ENCODE measurements at places on chromosomes 3 and 15.

DNA sequence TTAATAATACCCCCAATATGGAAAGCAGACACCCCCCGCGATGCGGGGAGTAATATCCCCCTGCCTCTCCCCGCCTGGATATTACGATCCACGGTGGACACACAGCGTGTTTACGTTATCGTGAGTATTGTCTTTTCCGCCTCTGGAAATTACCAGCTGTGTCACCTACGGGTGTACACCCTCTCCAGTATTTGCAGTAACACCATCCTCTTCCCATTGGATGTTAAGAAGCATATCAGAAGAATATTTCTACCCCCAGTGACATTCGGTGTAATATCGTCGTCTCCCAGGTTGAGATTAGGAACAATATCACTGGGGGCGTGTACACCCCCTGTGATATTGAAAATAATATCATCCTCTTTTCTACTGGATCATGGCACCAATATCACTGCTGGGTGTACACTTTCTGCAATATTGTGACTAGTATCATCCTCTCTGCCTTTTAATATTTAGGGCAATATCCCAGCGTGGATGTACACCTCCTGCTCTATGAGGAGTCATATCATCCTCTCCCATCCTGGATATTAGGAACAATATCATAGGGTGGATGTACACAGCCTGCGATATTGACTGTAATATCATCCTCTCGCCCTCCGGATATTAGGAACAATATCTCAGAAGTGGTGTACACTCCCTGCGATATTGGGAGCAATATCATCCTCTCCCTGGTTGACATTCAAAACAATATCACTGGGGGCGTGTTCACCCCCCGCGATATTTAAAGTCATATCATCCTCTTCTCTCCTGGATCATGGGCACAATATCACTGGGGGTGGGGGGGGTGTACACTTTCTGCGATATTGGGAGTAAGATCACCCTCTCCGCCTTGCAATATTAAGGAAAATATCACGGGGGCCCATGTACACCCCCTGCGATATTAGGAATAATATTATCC, 20.3 kb upstream of the BMF start:
- DNase-seq = no peak

GRCh38 chr15:66948294-66948693, 117.1 kb upstream of the SMAD3 start:
- DNase-seq = no peak

DNA sequence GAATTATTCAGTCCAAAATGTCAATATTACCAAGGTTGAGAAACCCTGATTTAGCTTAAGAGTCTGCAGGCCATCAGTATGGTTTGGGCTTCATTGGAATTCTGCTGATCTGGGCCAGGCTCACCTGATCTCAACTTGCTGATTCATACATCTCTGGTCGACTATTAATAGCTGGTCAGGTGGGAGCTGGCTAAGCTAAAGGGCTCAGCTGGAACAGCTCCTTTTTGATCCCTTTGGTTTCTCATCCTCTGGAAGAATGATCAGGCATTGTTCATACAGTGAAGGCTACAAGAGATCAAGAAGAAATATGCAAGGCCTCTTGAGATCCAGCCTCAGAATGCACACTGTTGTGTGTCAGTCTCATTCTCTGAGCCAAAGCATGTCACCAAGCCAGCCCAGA, 123.3 kb upstream of the MME start:
- no peak for DNase-seq

GRCh38 chr3:148062590-148062989, 635.1 kb upstream of the AGTR1 start:
- no peak for DNase-seq

GRCh38 chr3:57150113-57150581, 15.0 kb downstream of the IL17RD start:
- DNase-seq = no peak

- no peak for DNase-seq
Observed at GRCh38 chr3:159045279-159045885, 243.5 kb downstream of the MFSD1 start.

DNA sequence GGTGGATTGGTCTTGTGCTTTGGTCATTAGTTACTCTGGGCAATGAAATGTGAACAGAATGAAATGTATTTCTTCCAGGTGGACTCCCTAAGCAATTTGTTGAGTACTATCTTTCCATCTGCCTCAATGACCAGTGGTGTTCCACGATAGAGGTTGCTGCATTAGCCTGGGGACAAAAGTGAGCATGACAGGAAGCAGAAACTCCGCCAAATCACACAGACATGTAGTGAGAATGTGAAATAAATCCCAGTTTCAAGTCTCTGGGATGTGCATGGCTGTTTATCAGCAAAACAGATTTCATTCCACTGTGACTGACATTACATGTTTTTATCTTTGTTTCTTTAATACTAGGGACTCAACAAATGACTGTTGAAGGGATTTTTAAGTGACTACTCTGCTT, 63.3 kb upstream of the DCBLD2 start:
- no peak for DNase-seq

- DNase-seq = no peak
Observed at GRCh38 chr3:187823746-187824145, 78.5 kb upstream of the BCL6 start.

DNA sequence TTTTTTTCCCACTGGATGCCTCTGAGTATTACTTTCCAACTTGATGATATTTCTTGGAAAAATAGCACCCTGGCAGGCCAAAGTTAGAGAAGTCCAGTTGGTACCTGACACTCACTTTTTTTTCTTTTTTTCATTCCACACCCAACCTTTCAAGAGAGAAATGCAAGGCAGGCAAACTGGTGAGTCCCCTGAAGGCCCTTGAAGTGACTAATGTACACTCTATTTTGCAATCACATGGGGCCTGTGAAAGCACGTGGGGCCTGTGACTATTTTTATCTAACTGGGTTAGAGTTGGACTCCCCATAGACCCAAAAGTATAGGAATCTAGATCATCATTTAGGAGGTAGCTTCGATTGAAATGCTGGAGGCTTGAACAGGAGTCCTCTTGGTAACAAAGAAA, 316.7 kb downstream of the CHL1 start:
- no peak for DNase-seq

DNA sequence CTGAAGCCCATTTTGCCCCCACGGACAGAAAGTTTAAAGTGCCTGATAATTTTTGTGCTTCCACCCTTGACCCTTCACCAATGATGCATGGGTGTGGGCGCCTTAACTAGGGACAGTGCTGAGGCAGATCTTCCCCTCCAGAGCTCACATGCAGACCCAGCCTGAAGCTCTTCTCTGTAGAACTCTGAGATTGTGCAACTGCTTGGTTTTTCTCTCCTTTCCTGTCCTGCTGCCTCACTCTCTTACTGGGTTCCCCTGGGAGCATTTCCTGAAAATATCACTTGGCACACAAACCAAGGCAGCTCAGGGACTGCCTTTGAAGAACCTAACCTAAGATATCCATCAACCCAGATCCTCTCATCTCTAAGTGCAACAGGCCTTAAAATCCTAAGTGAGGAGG, 220.3 kb upstream of the STT3B start:
- DNase-seq = no peak

All from WERI-Rb-1 (cell line).